ENCODE measurements at places on chromosomes 1 and 21.

GRCh38 chr1:14592004-14592631 is 6.4 kb upstream of the KAZN start:
- DNase-seq, result no peak

DNA sequence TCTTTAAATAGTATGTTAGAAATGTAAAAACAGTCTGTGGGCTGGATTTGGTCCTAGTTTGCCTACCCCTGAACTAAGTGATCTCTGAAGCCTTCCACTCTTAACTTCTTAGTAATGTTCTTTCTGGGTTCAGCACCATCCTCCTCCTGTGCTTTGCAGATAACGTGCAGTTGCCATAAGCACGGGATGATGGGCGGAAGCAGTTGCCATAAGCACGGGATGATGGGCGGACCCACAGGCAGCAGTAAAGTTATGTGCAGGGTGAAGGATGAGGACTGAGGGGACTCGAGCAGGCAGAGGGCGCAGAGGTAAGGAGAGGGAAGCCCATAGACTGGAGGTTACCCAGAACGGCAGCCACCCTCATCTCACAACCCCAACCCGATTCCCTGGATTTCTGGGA is 25.6 kb downstream of the GPA33 start:
- no peak for DNase-seq

GRCh38 chr1:26791148-26791547 is 3.4 kb downstream of the PIGV start:
- no peak for DNase-seq

DNA sequence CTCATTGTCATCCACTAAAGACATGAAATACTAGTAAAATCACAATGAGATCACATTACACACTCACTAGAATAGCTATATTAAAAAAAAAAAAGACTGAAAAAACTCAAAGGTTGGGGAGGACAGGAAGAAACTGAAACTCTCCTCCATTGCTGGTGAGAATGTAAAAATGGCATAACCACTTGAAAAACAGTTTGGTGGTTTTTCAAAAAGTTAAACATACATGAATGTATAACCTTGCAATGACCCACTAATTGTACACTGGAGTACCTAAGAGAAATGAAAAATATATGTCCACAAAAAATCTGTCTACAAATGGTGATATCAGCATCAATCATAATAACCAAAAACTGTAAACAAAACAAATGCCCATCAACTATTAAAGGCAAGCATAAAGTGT is 44.0 kb downstream of the NRIP1 start:
- DNase-seq, result no peak

DNA sequence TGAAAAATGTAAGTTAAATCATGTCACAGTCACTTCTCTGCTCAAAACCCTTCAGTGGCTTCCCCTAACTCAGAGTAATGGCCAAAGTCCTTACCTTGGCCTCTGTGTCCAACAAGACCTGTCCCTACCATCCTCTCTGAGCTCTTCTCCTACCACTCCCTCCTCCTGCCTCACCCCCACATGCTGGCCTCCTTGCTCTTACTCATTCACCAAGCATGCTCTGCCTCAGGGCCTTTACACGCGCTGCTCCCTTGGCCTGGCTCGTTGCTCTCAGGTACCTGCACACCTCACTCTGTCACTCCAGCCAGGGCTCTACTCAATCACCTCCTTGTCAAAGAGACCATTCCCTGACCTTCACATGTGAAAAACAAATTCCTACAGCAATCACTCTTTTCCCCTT is 54.2 kb downstream of the SEC16B start:
- no peak for DNase-seq
